DMS79 treated with DMSO at 0.1 percent for 48 hours (cell line): ENCODE measurements at places on chromosomes 11 and 22.

- DNase-seq = no peak
Observed at GRCh38 chr11:81224396-81224795, 1509.3 kb downstream of the FAM181B start.

- DNase-seq = no peak
Observed at GRCh38 chr11:33531743-33532181, 168.9 kb downstream of the C11orf91 start.

GRCh38 chr22:37544955-37545702, 15.2 kb upstream of the CDC42EP1 start:
- DNase-seq = no peak

GRCh38 chr22:31977939-31978338, 33.6 kb downstream of the YWHAH start:
- DNase-seq = no peak

DNA sequence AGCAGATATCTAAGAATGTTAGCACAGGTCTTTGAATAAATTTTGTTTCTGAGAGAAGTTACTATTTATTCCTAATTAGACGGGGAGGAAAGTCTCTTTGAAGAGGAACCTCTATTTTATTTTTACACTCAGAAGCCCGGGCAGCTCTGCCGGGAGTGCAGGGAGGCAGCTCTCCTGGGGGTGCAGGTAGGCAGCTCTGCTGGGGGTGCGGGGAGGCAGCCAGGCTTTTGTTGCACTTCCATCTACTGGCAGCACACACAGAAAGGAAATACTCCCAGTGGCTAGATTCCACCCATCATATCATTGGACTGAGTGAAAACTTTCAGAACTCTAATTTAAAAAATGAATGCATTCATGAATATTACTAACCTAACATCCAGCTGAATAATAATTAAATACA, 24.6 kb downstream of the OR10A6 start:
- no peak for DNase-seq

GRCh38 chr11:22792497-22792896, 37.1 kb downstream of the SVIP start:
- no peak for DNase-seq

DNA sequence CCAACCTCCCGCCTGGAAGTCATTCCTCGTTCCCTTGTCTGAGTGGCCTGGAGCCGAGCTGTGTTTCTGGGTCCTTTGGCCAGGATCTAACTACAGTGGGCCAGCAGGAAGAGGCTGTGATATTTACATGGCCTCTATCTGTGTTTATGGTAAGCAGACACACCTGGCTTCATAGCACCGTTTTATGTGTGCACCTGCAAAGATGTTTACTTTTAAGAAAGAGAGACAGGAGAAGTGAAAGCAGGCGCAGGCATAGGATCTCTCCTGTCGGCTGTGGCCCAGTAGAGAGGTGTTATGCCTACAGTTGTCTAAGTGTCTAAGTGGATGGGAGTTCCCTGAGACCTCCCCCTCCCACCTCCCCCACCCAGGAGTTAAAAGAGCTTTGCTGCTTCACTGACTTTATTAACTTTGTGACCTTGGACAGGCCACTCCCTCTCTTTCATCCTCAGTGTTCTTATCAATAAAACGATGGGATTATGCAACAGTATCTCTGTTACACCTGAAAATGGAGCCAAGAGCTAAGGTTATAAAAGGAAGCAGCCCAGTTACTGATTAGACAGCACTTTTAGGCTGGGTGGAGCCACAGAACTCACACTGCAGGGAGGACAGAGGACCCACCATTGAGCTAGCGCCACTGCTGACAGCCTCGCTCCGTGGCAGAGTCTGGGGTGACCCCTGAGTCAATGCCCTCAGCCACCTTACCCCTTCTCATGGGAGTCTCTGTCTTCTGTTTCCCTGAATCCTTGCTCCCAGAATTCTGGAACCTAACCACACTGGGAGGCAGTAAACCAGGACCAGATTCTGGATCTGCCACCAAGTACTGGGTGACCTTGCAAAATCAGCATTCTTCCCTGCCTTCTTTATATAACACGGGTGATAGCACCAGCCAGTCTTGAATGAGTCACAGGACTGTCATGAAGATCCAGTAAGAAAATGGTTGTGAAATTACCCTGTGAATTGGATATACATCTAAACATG, 22.0 kb downstream of the ST14 start:
- peak; percentile 98 for DNase-seq

DNA sequence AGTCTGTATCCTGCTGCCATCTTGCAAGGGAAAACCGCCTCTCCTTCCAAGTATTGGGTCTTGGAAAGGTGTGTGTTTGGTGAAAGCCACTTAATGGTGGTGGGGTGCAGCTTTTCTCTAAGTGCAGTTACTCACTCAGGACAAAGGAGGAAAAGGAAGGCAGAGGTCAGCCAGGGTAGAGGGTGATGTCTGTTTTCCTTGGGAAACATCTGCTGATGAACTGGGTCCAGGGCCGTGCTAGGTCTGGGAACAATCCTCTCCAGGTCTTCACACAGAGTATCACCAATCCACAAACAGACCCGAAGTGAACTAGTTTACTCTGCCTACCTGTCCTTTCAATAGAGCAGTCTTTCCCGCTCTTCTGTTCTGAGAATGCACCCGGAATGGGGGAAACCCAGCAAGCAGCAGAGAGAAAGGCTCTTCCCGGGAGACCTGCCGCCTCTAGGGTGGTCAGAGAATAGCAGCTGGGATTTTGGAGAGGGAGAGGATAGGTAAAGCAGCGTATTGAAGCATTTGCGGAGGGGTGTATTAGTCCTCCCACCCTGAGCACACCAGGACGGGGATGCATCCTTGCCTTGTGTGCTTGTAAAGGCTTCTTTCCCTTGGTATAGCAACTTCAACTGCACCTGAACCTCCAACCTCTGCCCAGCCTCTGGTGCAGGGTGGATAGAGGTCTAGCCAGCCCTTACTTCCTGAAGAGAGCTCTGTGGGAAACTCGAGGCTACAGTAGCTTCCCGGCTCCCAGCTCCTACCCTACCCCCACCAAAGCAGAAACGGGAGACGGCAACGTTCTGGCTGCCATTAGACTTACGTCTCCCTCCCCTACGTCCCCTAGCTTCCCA, 20.7 kb downstream of the LHFPL7 start:
- no peak for DNase-seq

DNA sequence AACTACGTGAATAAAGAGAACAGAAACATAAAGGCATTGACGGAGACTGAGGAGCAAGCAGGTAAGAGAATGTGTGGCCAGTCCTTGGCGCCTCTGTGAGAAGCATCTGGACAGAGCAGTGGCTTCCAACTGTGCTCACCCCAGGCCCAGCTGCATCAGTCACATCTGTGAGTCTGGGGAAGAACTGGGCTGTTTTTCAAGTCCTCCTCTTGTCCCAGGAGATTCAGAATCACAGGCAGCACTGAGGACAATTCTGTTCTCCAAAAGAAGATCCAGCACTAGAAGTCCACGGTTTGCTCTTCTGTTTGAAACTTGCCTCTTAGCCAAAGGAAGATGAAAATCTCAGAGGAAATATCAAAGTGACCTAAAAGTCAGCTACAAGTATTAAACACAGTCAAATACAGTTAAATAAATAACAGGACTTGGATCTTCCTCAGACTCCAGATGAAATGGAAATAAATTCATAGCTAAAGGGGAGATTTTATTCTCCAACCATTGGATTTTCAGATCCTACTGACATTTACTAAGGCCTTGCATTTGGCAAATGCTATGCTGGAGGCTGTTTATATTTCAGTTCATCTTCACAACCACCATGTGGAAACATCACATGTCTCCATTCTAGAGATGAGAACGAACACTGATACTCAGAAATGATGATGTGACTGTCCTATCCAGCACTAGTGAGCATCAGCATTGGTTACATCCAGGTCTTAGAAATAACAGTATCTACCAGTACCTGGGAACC, 14.1 kb downstream of the FAM181B start:
- no peak for DNase-seq

DNA sequence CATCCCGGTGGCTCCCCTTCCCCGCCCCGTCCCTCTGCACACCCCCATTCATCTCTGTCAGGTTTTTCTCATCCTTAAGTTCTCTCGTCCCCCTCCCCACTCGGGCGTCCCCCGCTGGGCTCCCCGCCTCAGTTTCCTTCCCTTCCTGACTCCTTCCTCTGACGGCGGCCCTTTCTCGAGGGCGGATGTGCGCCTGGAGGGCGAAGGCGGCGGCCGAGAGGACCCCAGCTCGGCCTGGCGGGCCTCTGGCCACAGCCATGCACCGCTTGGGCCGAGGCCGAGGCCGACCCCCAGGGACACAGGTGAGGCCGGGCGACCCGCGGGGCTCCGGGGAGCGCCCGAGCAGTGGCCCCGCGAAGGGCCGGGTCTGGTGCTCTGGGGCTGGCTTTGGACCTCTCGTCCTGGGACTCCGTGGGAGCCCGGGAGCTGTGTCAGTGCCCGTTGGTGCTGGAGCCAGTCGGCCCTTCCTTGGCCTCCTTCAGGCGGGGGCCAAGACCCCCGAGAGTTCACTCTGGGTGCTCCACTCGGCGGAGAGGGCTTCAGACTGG, 2.9 kb downstream of the PHLDB1 start:
- DNase-seq = no peak

DNA sequence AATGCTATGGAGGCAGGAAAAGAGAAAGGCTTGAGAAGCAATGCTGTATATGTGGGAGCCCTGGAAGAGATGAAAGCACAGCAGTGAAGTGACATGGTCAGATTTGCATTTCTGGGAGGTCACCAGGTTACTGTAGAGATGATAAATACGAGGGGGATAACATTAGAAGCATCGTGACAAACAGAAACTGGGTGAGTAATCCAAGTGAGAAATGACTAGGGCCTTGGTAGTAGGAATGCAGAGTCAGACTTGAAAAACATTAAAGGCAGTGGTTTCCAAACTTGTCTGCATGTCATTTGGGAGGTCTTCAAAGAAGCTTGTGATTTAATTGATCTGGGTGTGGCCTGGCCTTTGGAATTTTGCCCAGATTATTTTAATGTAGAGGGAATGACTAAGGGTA, 43.9 kb downstream of the CCDC34 start:
- DNase-seq = no peak

DNA sequence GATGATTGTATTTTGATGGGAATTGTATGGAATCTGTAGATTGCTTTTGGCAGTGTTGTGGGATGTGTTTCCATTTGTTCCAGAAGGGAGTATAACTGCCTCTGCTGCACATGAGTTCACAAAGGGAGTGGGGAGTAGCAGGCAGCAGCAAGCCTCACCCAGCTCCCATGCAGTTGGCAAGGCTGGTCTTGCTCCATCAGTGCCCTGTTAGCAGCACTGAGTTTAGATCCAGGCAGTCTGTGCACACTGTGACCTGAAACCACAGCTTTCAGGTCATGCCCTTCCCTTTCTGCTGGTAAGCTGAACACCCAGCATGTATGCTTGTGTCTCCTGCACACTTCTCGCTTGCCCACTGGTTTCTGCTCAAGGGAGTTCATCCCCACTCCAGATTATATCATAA, 3.7 kb upstream of the NUCB2 start:
- no peak for DNase-seq

GRCh38 chr11:14417186-14417585, 58.2 kb upstream of the RRAS2 start:
- no peak for DNase-seq

DNA sequence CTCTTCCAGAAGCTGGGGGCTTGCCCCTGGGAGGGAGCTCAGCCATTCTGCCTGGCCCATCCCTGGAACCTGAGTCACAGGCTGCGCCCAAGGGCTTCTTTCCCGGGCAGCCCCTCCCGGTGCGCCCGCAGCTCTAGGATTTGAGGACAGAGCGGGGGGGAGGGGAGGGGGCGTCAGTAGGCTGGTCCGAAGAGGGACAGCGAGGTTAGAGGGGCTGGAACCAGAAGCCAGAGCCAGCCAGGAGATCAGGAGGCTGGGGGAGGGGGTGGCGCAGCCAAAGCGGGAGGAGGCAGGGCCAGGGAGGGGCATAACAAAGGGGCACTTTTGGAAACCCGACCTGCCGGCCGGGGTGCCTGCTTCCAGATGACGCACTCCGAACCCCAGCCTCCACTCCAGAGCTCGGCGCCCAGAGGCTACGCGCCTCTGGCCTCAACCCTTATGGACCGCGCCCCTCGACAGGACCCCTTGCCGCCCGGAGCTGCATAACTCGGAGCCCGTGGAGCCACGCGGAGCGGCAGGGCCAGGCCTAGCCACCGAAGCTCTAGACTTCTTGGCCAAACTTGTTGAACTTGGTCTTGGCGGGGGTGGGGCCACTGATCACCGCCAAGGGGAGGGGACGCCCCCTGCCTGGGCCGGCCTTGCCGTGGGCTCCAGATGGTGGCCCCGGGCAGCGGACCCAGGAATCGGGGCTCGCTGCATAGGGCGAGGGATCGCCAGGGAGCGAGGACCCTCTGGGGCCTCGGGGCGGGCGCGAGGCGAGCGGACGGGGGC, 744 bp downstream of the PACSIN3 start:
- DNase-seq = peak; percentile 36

GRCh38 chr11:58647866-58648265, 25.4 kb downstream of the CNTF start:
- DNase-seq = no peak

GRCh38 chr22:47192651-47193437, 430.4 kb downstream of the TBC1D22A start:
- DNase-seq = no peak

GRCh38 chr11:134691985-134692384, 279.9 kb upstream of the B3GAT1 start:
- no peak for DNase-seq

DNA sequence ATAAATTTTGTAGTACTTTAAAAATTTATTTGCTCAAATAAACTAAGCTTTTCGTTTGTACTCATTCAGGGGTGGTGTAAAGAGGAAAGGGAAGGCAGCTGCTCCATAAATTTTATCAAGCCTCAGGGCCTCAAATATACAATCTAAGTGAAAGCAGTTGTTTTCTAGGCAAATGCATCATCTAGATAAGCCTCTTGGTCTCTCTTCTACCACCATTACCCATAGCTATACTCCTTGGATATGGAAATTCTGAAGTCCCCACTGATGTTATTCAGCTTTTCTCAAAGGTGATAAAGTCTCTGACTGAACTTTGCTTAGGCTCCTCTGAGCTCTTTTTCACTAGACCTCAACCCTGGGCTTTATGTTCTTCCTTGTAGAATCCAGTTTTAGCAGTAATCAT, 1313.1 kb downstream of the JRKL start:
- DNase-seq = no peak

- no peak for DNase-seq
Observed at GRCh38 chr11:128678024-128678423, 15.8 kb upstream of the FLI1 start.

GRCh38 chr11:102703826-102704493, 1.6 kb downstream of the MMP27 start:
- DNase-seq = no peak

GRCh38 chr11:107623183-107623582, 32.2 kb downstream of the ELMOD1 start:
- no peak for DNase-seq
